Stimulated activated naive CD8-positive, alpha-beta T cell treated with anti-CD3 and anti-CD28 coated beads, Interleukin-15, amount 100 ng/mL, for 72 hours (primary cell): ENCODE measurements at places on chromosomes 3 and 15.
A peak's percentile ranks its signal among the peaks of the same experiment; 100 is the strongest.

GRCh38 chr3:98885851-98886250, 15.6 kb downstream of the DCBLD2 start:
- no peak for DNase-seq

- no peak for DNase-seq
Observed at GRCh38 chr3:184578822-184579221, 17.2 kb downstream of the EPHB3 start.

- no peak for DNase-seq
Observed at GRCh38 chr15:67803996-67804843, 21.1 kb upstream of the SKOR1 start.

DNA sequence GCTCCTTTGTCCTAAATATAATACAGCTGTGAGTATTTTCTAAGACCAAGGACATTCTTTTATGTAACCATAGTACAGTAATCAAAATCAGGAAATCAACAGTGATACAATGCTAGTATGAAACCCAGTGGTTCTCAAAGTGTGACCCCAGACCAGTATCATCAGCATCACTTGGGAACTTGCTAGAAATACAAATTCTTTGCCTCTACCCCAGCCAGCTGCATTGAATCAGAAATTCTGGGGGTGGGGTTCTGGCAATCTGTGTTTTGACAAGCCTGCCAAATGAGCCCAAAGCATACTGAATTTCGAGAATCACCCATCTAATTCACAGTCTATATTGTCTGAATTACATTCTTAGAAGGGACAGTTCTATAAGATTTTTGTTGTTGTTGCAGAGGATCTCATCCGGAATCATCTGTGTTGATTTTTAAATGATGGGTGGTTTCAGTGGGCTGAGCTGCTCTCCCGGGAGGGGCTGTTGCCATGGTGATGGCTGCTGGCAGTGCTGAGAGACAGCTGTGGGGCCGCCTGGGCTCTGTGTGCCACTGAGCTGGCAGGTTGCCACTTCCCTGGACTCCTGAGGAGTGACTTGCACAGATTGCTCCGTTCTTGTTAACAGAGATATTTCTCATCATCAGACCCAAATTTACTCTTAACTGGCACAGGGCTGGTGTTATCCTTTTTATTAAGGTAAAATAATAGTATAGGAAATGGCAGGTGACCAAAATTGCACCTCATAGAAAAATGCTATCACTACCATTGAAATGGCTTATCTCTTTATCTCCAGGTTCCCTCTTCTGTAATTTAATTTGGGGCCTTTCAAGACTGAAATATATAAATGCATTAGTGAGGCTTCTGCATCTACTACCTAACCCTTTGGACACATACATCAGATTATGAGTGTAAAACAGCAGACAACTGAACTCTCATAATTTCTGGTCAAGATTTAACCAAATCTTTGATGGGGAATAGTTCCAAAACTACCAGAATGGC, 56.5 kb downstream of the NEK11 start:
- no peak for DNase-seq

GRCh38 chr15:73325191-73325861, 43.4 kb downstream of the HCN4 start:
- peak; percentile 60 for DNase-seq

DNA sequence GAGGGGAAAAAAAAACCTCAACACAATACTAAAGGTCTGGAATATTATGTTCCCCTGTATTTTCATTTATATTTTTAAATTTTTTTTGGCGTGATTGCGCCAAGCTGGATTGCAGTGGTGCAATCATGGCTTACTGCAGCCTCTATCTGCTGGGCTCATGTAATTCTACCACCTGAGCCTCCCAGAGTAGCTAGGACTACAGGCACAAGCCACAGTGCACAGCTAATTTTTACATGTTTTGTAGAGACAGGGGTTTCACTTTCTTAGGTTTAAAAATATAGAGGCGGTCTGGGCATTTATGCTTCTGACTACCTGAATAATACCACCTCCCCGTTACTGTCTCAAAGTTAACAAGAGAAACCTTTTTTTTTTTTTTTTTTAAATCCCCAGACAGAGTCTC, 51.1 kb upstream of the MAP4 start:
- DNase-seq: no peak

- DNase-seq: peak; percentile 65
Observed at GRCh38 chr3:122074621-122075265, 19.6 kb downstream of the CD86 start.

- DNase-seq: no peak
Observed at GRCh38 chr15:49093252-49094105, 47.2 kb upstream of the SECISBP2L start.

DNA sequence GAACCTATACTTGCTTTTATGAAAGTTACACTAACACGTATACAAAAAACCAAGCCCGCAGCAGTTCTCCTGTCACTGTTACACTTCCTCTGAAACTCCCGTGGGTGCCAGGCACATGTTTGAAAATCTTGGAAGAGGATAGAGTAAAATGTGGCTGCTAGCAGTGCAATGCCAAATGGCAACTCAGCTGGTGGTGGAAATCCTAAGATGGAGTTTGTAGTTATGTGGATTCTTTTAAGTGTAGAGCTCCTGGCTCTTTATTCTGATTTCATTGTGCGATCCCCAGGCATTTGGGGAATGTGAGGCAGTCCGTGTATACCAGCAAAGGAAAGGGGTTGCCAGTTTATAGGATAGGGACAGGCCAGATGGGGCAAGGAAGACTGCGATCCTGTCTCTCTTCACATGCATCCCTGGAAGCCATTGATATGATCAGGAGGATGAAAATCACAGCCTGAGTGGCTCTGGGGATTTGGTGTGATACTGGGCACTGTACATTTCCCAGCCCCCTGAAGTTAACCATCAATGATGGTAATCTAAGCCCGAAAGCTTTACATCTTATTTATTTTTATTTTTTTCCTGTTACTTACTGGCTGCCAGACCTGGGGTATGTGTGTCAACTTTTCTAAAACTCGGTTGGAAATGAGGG, 1.1 kb downstream of the STAC start:
- no peak for DNase-seq

DNA sequence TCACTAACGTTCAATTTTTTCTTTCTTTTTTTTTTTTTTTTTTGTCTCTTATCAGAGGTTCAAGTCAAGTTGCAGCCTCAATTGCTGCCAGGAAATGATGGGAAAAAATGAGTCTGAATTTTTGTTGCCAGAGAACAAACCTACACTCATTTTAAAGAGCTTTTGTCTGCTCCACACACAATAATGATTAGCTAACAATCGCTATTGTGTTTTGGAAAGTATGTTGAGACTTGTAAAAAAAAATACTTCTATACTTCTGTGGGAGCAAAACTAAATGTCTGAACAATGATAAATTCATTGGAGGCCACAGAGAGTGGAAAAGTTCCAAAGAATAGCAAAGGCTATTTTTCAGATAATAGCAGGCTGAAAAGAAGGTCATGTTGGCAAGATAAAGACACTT, 176.3 kb upstream of the LMCD1 start:
- no peak for DNase-seq

GRCh38 chr3:27105904-27106303, 263.3 kb downstream of the NEK10 start:
- DNase-seq: no peak

- no peak for DNase-seq
Observed at GRCh38 chr3:111882799-111883198, 23.7 kb downstream of the PHLDB2 start.

DNA sequence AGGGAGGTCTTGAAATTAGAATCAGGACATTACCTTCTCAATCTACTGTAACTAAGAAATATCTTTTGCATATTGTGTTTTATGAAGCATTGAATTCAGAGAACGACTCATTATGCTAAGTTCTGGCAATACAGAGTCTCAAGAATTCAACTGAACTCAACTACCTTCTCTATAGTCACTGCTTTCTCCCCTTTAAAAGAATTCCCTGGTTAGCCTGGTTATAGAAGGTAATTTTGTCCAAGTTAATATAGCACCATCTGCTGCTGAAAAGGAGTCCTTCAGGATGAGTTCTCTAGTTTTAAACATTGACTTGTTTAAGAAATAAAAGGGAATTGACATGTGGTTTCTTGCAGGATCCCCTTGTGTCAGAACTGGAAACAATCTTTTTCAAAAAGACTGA, 60.2 kb downstream of the IL16 start:
- DNase-seq: no peak

DNA sequence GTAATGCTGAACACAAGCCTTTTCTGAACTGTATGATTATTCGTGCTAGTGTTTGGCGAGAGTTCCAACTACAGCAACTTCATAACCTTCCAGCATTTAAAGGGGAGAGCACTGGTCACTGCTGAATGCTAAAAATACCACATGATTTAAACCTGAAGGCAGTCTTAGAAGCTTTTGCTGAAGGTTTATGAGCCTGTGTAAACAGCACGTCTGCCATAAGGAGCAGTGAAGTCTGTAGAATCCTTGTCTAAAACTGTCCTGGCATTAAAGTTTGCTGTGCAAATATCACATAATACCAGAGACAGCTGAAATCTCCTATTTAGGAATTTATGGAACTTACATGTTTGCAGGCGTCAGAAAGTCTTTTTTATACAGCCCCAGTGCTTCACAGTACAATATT, 5.9 kb downstream of the SATB1 start:
- DNase-seq: no peak

DNA sequence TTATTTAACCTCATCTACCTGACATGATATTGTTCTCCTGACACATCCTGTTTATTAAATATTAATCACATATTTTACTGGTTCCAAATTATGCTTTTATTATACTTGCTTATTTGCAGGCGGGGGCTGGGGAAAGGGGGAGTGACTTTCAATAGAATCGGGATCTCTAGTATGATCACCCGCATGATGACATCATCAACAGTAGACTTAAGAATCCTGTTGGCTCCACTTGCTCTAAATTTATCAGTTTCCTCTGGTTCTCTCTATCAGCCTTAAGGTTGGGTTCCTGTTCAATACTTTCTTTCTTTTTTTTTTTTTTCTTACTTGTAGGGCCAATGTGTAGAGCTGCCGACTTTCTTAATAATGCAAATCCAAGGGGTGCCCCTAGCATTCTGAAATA, 317.5 kb downstream of the BCHE start:
- DNase-seq: no peak

- no peak for DNase-seq
Observed at GRCh38 chr15:78212546-78213424, 21.6 kb downstream of the ACSBG1 start.

DNA sequence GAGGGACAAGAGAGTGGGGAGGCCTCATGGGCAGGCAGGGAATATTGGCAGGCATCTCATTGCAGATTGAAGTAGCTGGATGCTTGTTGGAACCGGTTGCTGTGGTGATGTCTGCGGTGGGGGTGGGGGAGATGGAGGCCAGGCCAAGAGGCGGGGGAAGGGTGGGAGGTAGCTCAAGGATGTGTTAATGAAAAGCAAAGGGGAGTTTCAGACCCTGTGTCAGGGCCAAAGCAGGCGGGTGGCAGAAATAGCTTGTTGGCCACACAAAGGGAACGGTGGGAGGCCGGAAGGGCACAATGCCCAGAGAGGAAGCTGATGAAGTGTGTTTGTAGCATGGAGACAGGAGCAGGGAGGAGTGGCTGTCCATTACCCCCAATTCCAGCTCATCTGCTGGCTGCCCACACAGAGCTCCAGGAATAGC, 28.0 kb downstream of the CCDC33 start:
- DNase-seq: no peak

- peak; percentile 58 for DNase-seq
Observed at GRCh38 chr3:48151058-48151806, 37.0 kb downstream of the CDC25A start.

- DNase-seq: no peak
Observed at GRCh38 chr3:31096661-31097395, 202.4 kb upstream of the GADL1 start.

- no peak for DNase-seq
Observed at GRCh38 chr3:117669774-117670173, 960.2 kb downstream of the TUSC7 start.

DNA sequence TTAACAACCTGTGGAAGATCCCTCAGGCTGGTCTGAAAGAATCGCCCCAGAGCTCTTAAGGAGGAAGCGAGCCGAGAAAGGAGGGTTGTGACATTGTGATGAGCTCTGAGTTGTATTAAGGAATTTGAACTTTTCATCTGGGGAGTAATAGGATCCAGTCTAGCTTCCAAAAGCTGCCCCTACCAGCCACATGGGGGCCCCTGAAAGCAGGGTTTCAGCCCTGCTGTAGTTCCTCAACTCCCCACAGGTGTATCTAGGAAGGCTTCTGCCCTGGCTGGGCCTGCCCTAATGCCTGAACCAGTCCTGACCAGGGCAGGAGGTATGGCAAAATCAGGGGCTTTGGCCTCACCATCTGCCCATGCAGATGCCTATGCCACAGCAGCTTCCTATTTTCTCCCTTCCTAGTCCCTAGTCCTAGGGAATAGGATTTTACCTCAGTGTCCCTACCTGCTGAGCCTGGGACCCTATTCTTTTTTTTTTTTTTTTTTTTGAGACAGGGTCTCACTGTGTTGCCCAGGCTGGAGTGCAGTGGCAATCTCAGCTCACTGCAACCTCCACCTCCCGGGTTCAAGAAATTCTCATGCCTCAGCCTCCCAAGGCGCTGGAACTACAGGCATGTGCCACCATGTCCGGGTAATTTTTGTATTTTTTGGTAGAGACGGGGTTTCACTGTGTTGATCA, 5.0 kb upstream of the AP3S2 start:
- DNase-seq: peak; percentile 38

- DNase-seq: no peak
Observed at GRCh38 chr3:72439321-72440183, 408.7 kb downstream of the SHQ1 start.

- no peak for DNase-seq
Observed at GRCh38 chr3:122942239-122942638, 85.3 kb downstream of the SEMA5B start.

GRCh38 chr3:183377307-183377959, 51.0 kb downstream of the MCF2L2 start:
- DNase-seq: no peak

DNA sequence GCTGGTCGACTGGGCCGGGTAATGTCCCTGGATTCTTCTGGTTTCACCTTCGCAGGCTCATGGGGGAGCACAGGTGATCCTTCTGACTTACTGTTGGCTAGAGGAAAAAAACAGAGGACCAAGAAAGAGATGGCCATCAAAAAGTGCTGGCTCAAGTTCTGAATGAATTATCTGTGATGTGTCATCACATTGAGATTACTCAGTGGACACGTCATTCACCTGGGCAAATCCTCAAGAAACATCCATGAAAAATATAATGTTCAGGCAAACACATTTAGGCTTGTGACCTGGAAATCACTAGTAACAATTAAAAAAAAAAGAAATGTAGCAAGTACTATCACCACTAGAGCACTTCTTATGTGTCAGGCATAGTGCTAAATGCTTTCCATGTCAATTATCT, 81.5 kb upstream of the SLC2A2 start:
- no peak for DNase-seq

- DNase-seq: no peak
Observed at GRCh38 chr3:73500321-73500720, 124.4 kb downstream of the PDZRN3 start.

DNA sequence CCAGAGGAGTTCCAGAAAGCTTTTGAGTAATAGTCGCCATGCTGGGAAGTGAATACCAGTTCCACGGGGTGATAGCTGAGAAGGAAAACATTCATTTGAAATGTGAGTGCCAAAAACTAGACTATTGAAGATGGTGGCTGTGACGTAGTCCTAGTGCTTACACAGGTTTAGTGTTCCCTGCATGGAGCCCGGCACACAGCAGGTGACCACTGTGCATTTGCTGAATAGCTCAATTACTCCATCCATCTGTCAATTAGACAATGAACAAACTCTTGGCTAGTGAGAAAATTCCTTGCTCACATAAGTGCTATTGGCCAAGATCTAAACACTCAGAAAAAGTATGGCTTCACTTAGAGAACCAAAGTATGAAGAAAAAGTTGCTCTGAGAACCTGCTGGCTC, 448.1 kb upstream of the WNT5A start:
- no peak for DNase-seq

- no peak for DNase-seq
Observed at GRCh38 chr3:53273146-53273670, 17.4 kb upstream of the TKT start.
